ENCODE measurements at places on chromosomes 2 and 18.

DNA sequence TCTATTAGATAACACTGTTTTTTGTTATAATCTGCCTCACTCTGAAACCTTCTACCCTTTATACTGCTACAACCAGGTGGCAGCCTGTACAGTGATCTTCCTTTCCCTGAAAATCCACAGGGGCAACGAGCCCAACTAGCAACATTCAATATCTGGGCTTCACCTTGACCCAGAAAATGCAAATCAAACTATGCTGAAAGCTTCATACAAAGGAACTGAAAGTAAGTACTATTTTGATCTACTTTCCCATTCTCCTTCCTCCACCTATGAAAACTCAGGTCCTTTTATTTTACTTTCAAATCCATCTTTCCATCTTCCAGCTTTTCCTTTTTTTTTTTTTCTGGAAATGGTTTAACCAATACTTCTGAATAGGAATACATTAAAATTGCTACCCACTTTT lies 175.8 kb upstream of the CCDC150 start:
- DNase-seq: no peak

- DNase-seq: no peak
Observed at GRCh38 chr18:62499263-62499650, 23.6 kb upstream of the ZCCHC2 start.

DNA sequence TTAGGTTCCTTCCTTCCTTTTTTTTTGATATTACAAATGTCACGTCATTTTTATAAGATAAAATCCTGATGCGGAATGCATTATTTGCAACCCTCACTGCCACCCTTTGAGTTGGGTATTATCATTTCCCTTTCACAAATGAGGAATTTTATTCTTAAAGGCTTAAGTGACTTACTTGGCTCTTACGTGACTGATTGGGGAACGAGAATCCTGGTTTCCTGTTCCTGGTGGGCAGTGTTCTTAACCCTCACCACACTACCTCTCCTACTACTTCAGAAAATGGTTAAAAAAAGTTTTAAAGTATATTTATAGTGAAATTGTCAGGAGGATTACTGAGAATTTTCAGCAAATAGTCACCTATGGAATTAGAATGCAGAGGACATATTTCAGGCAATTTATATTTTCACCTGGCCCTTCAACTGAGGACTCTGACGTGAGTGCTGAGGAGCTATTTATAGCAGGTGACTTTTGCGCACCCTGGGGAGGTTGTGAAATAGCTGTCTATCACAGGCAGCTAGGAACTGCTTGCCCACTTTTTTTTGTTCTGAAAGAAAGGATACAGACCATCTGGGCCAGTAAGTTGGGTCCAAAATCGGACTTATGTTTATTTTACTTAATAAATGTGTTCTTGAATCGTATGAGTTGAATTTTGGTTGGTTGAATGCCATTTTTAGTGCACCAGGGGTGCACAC lies 18.7 kb upstream of the RASGRP3 start:
- no peak for DNase-seq

DNA sequence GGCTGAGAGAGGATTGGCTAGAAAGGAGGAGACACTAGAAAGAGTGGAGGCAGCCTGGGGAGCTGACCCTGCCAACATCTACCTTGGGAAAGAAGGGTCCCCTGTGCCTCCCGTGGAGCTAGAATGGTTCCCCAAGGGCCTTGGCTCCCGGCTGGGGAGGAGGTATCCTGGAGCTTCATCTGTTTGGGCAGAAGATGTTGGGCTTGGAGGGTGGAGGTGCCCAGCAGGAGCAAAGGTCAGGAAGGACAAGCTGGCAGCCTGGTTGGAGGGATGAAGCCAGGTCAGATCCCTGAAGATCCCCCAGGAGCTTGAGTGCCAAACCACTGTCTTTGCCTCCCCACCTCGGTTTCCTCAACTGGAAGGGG lies 2.9 kb downstream of the ATP6V1B1 start:
- DNase-seq: no peak

GRCh38 chr2:171136024-171136423 lies 24.7 kb downstream of the TLK1 start:
- no peak for DNase-seq

DNA sequence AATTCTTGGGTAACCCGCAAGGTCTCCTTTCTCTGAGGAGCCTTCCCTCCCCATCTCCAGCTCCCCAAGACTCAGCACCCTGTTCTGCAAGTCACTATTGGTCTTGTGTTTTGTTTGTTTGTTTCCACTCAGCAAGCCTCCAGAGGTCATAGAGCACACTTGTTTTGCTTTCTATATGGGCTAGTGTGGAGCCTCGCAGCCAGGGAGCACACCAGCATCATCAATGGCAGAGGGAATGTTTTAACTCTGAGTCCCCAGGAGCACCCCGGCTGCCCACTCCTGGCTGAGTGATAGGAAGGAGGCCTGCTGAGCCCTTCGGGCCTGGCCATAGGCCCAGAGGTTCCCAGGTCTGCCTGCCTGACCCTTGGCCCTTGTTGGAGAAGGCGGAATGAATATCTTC lies 36.6 kb downstream of the GLI2 start:
- DNase-seq: peak; percentile 28

- DNase-seq: no peak
Observed at GRCh38 chr2:85472261-85472660, 53.7 kb downstream of the SH2D6 start.

- DNase-seq: no peak
Observed at GRCh38 chr2:168910330-168910729, 9.2 kb downstream of the G6PC2 start.

DNA sequence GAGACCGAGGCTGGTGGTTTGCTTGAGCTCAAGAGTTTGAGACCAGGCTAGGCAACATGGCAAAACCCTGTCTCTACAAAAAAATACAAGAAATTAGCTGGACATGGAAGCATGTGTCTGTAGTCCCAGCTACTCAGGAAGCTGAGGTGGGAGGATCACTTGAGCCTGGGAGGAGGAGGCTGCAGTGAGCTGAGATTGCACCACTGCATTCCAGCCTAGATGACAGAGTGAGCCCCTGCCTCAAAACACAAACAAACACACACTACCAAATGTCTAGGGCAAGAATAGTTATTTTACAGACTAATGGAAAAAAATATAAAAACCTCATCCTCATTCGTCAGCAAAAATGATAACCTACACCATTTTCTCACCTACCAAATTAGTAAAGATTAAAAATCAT lies 15.3 kb downstream of the BUB1 start:
- peak; percentile 17 for DNase-seq

GRCh38 chr2:138090330-138090729 lies 126.1 kb downstream of the HNMT start:
- DNase-seq: peak; percentile 41

DNA sequence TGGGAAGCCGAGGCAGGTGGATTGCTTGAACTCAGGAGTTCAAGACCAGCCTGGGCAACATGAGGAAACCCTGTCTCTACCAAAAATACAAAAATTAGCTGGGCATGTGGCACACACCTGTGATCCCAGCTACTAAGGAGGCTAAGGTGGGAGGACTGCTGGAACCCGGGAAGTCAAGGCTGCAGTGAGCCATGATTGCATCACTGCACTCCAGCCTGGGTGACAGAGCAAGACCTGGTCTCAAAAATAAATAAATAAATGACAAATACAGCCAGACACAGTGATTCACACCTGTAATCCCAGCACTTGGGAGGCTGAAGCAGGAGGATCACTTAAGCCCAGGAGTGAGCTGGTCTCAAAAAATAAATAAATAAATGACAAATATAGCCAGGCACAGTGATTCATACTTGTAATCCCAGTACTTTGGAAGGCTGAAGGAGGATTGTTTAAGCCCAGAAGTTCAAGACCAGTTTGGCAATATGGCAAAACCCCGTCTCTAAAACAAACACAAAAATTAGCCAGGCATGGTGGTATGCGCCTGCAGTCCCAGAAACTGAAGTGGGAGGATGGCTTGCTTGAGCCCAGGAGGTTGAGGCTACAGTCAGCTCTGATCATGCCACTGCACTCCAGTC lies 6.2 kb downstream of the KANSL3 start:
- DNase-seq: peak; percentile 52

DNA sequence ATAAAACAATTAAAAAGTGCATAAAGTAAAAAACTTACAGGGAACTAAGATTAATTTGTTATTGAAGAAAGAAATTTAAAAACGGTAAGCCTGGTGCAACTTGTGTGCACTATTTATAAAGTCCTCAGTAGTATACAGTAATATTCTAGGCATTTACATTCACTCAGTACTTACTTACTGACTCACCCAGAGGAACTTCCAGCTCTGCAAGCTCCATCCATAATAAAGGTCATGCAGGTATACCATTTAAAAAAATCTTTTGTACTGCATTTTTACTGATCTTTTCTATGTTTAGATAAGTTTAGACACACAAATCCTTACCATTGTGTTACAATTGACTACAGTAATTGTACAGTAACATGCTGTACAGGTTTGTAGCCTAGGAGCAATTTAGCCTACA lies 51.5 kb upstream of the NXPH2 start:
- DNase-seq: no peak

DNA sequence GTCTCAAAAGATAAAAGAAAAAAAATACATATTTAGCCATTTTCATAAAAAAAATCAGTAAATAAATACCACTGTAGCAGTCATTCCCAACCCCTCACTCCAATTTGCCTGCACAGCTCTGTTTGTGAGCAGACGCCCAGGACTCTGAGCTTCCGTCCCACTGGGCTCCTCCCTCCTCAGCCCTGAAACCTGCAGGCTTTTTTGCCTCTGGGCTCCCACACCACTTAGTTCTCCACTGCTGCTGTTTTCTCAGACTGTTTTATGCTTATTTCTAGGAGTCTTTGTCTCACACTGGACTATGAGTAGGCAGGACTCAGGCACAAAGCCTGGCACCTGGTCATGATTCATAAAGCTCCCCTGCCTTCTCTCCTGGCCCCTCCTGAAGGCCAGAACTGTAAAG lies 6.1 kb upstream of the CXCR1 start:
- no peak for DNase-seq

DNA sequence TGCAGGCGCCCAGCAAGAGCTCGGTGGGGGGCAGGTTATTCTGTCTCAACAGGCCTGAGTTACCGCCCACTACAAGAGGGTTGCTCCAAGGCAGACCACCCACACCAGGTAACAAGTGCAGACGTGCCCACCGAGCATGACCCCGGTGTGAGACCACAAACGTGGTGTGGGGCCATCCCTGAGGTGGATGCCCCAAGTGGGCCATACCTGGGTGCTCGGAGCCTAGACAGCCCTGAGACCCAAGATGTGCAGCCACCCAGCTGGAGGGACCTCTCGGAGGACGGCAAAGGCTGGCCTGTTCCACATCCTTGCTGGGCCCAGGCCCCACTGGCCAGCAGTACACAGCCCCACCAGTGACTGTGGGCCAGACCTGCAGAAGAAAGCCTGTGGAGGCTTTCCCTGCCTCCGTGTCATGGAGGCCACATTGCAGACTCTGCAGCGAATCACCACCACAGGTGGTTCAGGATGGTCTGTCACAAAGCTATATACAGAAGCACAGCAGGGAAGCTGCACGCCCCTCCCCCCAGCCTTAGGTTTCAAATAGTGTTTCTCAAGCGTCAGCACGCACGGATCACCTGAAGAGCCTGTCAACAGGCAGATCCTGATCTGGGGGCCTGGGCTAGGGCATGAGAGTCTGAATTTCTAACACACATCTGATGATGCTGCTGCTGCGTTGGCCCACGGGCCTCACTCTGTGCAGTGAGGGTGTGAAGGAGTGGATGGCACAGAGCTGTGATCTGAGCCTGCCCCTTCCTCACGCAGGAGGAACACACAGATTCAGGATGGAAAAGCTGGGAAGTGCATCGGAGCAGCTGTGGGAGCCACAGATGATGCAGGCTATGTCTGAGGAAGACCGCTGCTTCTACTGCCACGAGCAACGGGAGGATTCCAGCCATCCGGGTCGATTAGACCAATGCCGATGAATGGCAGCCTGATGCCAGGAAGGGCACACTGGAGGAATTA lies 96.8 kb downstream of the UXS1 start:
- DNase-seq: no peak

DNA sequence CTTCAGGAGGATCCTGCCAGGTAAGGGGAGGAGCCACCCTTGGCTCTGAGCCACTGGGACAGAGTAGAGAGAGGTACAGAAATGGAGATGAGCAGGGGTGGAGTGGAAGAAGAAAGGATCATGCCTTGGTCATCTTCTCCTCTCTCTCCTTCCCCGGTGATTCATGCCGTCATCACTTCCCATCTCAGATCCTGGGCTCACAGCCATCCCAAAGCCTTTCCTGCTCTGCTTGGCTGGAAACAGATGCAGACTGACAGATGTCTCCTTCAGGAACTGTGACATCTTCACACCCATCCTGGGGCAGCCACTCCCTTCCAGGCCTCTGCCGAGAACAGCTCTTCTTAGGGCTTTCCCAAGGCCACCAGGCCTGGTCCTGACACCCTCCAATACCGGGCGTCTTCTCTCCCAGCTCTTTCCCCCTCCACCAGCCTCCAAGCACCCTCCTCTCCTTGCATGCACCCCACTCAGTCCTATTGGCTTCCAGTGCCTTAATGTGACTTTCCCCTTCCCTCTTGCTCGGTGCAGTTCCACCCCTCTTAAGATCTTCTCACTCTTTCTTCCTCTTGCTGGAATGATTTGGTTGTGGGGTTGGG lies 58.3 kb upstream of the TNP1 start:
- peak; percentile 61 for DNase-seq

DNA sequence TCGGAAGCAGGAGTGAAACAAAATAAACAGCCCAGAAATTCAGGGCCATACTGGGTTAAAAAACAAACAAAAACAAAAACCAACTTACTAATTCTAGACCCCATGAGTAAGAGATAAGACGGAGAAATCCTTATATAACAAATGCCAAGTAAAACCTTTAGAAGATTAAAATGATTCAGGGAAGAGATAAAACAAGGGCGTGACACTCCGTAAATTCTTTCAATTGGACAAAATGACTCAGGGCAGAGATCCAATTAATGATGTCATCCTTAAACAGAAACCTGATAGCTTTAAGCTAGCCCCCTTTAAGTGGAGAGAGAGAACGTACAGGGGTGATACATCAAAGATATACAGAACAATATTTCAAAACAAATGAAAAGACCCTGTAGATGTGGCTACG lies 317.4 kb downstream of the NBAS start:
- peak; percentile 18 for DNase-seq

DNA sequence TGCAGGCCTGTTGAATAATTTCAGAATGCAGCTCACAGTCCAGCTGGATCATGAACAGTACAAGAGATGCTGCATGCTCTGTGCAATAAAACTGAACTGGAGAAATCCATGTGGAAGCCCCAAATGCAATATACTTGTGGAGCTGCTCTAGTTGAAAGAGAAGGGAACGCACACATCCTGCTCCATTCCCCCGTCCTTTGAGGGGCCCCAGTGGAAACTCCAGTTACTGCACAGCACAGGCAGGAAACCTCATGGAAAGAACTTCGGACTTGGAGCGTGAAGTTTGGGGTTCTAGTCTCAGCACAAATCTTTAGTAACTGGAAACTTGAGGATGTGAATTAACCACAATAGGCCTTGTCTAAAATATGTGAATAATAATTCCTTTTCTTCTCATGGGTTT lies 73.2 kb downstream of the PLA2R1 start:
- no peak for DNase-seq

DNA sequence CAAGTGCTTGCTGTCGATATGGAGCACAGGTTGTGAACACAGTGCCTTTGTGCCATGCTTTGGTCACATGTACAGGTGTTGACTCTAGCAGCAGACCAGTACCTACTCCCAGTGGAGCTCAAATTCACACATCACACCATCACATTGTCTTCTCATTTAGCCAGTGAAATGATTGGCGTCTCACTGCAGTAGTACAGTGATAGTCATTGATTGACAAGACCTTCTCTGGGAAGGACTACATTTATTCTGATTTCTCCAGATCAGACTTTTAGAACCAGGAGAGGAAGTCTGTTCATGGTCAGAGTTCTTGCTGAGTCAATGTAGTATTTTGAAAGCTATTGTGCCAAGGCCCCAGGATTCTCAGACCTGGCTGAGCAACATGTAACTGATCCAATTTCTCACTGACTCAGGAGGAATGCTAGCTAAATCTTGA lies 75.2 kb downstream of the FMNL2 start:
- peak; percentile 33 for DNase-seq

Measured in HFFc6 (cell line).